Natural killer cell treated with Interleukin-12 subunit alpha and Interleukin-12 subunit beta and Interleukin-15 and Interleukin-18, amount 100 ng/mL, for 72 hours (primary cell): ENCODE measurements at places on chromosomes 11 and 22. TPM values are rescaled to one million over a fixed set of nuclear protein-coding genes. Genes with fewer than 3 reads are reported as not detected.

DNA sequence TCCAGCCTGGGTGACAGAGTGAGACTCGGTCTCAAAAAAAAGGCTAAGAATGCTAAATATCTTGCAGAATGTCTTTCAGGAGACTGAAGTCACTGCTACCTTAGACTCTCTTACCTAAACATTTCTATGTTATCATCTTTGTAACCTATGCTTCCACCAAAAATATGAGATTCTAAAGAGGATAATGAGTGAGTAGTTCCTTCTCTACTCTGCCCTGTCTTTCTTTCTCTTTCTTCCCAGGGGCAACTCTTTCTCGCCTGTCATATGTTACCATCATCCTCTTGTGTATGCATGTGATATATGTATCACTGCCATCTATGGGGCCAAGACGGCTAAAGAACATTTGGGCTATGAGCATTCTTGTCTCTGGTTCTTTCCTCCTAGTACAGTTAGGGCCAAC lies 9.0 kb upstream of the RASSF10 start:
- no peak for DNase-seq
- no peaks in the 10 kb centered on the region for H3K4me1 ChIP-seq
- H3K4me3 ChIP-seq = no peak overlapping the region
- H3K27ac ChIP-seq = no peak overlapping the region

GRCh38 chr22:50483977-50484853 lies 2.4 kb upstream of the MIOX start:
- H3K4me1 ChIP-seq = peaks cover 3% of the 10 kb centered on the region

DNA sequence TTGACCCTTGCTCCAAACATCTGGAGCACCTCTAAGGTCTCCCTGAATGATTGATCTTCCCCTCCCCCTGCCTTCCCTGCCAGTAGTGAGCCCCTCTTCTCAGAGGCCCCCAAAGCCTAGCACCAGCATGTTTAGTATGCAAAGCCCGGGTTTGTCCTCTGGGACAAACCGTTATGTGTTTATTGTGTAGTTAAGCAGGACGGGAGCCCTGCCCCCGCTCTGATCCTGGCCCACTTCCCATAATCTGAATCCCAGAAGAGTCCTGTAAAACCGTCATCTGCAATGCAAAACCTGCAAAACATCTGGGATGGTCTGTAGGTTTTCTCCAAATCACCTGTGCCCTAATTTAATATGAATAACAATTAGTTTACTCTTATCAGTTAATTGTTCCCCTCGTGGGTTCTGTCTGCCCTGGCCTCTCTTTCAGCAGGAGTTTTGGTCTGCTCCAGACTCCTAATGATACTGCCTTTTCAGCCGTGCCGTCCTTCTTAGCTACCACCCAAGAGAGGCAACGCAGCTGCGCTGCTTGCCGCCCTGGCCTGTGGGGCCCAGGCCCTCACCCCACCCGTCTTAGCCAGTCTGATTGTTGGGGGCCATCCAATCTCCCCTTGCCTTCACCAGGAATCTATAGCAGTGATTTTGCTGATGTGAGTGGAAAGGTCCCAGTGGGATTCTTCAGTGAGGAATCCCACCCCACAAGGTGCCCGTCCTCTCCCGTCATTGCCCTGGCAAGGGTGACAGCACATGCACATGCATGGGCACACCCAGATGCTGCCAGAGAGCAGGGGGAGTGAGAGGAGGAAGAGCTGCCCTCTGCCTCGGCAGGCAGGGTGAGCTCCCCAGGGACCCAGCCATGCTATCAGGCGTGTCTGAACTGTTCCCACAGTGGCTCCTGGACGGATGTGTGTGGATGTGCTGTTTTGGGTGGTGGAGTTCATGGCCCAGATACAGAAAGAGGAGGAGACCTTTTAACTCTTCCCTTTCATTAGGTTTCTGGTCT lies 3.0 kb upstream of the B3GAT1 start:
- no peak overlapping the region for H3K27ac ChIP-seq
- no peaks in the 10 kb centered on the region for H3K36me3 ChIP-seq
- H3K4me3 ChIP-seq = no peak overlapping the region
- DNase-seq = no peak

DNA sequence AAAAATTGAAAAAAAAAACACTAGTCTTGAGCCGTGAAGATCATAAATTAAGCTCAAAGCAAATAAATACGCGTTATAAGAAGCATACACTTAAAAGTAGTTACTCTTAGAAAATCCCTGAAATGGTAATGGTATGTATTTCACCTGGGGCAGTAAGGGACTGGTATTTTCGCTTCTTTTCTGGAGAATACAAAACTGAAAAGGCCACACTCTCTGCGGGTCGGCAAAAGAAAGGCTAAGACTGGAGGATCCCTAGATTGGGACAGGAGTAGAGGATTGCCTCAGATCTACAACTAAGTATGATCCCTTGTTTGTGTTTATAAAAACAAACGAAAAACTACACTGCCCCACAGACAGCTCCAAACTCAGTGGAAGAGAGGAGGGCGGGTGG lies 617 bp downstream of the TSG101 start:
- H3K27ac ChIP-seq = peak overlapping the region; percentile 96
- no peak for DNase-seq
- peaks cover 5% of the 10 kb centered on the region for H3K36me3 ChIP-seq
- peaks cover 20% of the 10 kb centered on the region for H3K4me1 ChIP-seq
- no peaks in the 10 kb centered on the region for H3K27me3 ChIP-seq
- peak overlapping the region; percentile 93 for H3K4me3 ChIP-seq

GRCh38 chr11:120409655-120410054 lies 73.4 kb downstream of the ARHGEF12 start:
- H3K36me3 ChIP-seq = peaks cover 6% of the 10 kb centered on the region
- H3K4me3 ChIP-seq = no peak overlapping the region
- peaks cover 7% of the 10 kb centered on the region for H3K4me1 ChIP-seq
- H3K27ac ChIP-seq = no peak overlapping the region
- no peaks in the 10 kb centered on the region for H3K27me3 ChIP-seq

DNA sequence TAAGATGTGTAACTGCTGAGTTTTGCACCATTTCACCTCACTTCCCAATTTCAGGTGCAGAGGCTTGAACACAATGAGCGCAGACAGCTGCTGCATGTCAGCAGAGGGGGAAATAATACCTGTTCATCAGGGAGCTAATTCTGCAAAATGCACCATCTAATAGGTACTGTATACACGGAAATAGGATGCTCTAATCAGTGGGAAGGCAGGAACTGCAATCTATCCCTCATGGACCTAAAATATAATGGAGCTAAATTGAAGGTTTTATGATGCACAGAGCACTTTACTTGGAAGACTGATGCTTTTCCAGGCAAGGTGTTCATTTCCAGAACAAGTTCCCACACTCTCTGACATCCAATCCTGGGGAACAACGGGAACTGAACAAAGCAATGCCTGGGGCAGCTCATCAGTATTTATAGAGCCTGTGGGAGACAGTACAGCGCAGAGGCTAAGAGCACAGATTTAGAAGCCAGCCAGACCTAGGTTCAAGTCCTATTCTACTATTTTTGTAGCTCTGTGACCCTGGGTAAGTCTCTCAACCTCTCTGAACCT lies 78.5 kb downstream of the TENM4 start:
- H3K4me3 ChIP-seq = no peak overlapping the region
- no peak overlapping the region for H3K27ac ChIP-seq
- H3K4me1 ChIP-seq = no peaks in the 10 kb centered on the region
- H3K27me3 ChIP-seq = no peaks in the 10 kb centered on the region
- no peak for DNase-seq

Gene OR8D2
- not detected for total RNA-seq

- H3K4me1 ChIP-seq = no peaks in the 10 kb centered on the region
- H3K4me3 ChIP-seq = no peak overlapping the region
- DNase-seq = no peak
- H3K27ac ChIP-seq = no peak overlapping the region
- H3K36me3 ChIP-seq = no peaks in the 10 kb centered on the region
- H3K27me3 ChIP-seq = peaks cover 63% of the 10 kb centered on the region
Measured at GRCh38 chr22:25911243-25911972, 169.4 kb downstream of the MYO18B start.

GRCh38 chr11:115766561-115766960 lies 262.3 kb upstream of the CADM1 start:
- no peaks in the 10 kb centered on the region for H3K36me3 ChIP-seq
- no peaks in the 10 kb centered on the region for H3K27me3 ChIP-seq

GRCh38 chr22:39655004-39655579 lies 84.5 kb downstream of the CACNA1I start:
- H3K36me3 ChIP-seq = no peaks in the 10 kb centered on the region
- H3K4me1 ChIP-seq = no peaks in the 10 kb centered on the region
- no peak overlapping the region for H3K4me3 ChIP-seq
- DNase-seq = no peak
- no peak overlapping the region for H3K27ac ChIP-seq

Gene WNT7B
- not detected for total RNA-seq

DNA sequence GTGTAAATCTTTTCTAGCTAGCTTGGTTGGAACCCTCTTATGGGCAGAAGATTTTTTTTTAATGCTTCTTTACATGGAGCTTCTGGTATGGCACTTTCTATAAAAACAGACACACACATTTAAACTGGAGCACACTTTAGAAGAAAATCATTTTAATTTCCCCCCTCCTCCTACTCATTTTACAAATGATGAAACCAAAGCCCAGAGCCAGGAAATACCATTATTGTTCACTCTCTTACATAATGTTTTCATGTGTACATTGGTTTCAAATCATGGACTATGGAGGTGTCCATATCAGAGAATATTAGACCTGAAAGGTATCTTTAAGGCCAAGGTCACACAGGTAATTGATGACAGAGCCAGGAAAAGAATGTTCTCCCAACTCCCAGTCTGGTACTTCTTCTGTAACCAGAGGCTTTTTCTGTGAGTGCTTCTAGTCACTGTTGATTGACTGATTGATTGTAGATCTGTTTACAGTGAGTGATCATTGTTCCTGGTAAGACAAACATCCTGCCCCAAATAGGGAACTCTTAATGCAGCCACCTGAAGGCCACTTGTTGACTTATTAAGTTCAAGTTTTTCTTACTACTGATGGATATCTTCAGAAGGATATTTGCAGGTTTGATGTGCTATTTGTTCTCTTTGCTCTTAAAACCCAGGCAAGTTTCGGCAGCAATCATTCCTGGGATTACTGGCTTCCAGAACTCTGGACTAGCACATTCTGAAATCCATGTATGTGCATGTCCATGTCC lies 26.8 kb upstream of the ME3 start:
- H3K4me3 ChIP-seq = no peak overlapping the region
- no peaks in the 10 kb centered on the region for H3K36me3 ChIP-seq
- H3K27me3 ChIP-seq = peaks cover 11% of the 10 kb centered on the region
- no peak for DNase-seq
- no peaks in the 10 kb centered on the region for H3K4me1 ChIP-seq

DNA sequence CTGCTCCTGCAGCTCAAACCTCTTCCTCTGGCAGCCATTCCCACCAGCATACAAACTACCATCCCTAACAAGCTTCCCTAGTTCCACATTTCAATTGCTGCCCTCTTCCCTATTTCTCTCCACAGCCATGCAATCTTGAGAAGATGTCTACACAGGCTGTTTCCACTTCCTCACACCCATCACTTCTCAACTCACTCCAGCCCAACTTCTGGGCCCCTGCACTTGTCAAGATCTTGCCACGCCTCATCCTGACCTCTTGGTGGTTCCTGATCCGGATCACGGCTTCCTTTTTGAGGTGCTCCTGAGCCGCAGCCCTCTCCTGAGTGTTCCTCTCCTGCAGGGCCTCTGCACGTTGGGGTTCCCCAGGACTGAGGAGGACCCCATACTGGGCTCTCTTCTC lies 22.6 kb downstream of the RPL27A start:
- H3K27ac ChIP-seq = no peak overlapping the region
- H3K4me1 ChIP-seq = no peaks in the 10 kb centered on the region
- no peak overlapping the region for H3K4me3 ChIP-seq
- H3K27me3 ChIP-seq = no peaks in the 10 kb centered on the region

GRCh38 chr11:13011466-13012055 lies 2.4 kb downstream of the RASSF10 start:
- DNase-seq = no peak
- no peaks in the 10 kb centered on the region for H3K36me3 ChIP-seq
- peaks cover 69% of the 10 kb centered on the region for H3K27me3 ChIP-seq

- DNase-seq = no peak
- no peak overlapping the region for H3K4me3 ChIP-seq
- no peaks in the 10 kb centered on the region for H3K27me3 ChIP-seq
- no peaks in the 10 kb centered on the region for H3K4me1 ChIP-seq
- H3K36me3 ChIP-seq = no peaks in the 10 kb centered on the region
- no peak overlapping the region for H3K27ac ChIP-seq
Measured at GRCh38 chr11:113725913-113726312, 19.8 kb upstream of the TMPRSS5 start.
